Adrenal gland (tissue), 19 donors: ENCODE measurements at places on chromosomes 2 and 18.

- no peak for DNase-seq
Observed at GRCh38 chr2:152472481-152472887, 137.5 kb downstream of the FMNL2 start.

DNA sequence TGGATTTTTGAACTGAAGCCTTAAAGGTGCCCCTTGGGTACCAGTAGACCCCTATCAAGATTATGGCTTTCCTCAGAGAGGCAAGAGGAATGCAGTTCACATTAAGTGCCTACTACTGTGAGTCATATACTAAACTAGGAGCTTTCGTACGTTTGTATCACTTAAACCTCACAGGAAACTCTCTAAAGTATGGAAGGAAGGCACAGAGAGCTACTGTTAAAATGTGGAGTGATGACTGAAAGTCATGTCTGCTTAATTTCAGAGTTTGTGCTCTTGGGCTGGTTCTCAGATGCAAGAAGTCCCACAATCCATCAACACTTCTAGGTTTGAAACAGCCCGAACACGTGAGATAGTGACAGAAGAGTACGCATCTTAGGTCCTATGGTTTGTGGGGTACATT is 4.7 kb downstream of the PLCL1 start:
- DNase-seq, result no peak

GRCh38 chr18:57668021-57668420 is 46.4 kb upstream of the NARS1 start:
- no peak for DNase-seq

- no peak for DNase-seq
Observed at GRCh38 chr18:44909191-44909719, 228.6 kb downstream of the SETBP1 start.

DNA sequence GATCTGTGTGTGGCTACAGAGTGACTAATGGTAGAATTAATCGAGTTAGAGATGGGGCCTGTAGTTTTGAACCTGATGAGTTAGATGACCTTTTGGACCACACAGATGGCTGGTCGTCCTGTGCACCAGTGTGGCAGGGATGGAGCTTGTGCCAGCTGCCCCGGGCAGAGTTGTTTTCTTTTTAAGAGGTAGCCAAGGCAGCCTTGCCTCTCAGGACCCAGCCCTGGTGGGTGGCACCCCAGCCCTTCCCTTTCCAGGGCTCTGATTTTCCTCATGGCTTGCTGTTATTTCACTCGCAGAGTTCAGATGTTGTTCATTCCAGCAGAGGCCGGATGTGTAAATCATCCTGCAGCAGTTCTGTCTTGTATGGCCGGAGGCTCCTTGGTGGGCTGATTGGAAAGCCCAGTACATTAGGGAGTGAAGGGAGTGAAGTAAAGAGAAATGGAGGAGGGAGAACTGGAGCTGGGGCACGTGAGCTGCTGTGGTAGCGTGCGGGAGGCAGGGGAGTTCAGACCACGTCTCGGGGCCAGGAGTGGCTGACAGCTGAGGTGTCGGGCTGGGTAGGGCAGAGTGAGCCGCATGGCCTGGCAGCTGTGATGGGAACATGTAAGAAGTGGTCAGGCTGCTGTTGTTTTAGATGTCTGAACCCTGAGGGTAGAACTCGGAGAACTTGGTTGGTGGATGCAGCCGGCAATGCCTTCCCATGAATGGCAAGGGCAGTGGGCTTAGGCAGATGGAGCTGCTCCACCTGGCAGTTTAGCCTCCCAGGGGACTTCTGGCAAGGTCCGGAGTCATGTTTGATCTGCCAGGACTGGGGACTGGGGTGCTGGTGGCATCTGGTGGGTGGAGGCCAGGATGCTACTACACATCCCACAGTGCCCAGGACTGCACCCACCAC is 28.8 kb downstream of the ASAP2 start:
- peak; percentile 47 for DNase-seq

GRCh38 chr18:77634494-77634893 is 384.8 kb downstream of the GALR1 start:
- no peak for DNase-seq
